Glutamatergic neuron (in vitro differentiated cells): ENCODE measurements at places on chromosomes 12 and 14.

DNA sequence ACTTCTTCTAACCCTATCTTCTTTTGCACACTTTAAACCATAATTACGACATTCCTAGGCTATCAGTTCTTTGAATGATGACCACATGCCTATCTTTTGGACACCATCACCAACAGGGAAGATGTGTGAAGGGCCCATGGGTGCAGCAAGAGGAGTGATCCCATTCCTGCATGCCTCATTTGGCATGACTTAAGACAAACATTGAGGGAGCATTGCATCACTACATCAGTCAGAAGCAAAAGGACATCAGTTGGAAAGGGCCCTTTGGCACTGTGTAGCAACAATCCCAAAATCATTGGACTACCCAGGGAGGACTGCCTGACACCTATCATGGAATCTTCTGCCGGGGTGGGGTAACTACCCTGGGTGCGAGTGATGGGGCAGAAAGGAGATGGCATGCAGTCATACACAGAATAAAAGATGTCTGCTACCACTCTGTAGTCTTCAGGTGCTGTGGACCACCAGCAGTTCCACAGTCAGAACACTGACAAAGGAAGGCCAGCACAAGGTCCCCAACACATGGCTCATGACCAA lies 10.7 kb upstream of the TMBIM6 start:
- DNase-seq: no peak

GRCh38 chr14:104676694-104677511 lies 12.5 kb upstream of the INF2 start:
- DNase-seq: peak; percentile 57

GRCh38 chr14:50045837-50046236 lies 70.5 kb downstream of the VCPKMT start:
- no peak for DNase-seq

GRCh38 chr12:98696036-98696646 lies 51.1 kb downstream of the APAF1 start:
- no peak for DNase-seq

DNA sequence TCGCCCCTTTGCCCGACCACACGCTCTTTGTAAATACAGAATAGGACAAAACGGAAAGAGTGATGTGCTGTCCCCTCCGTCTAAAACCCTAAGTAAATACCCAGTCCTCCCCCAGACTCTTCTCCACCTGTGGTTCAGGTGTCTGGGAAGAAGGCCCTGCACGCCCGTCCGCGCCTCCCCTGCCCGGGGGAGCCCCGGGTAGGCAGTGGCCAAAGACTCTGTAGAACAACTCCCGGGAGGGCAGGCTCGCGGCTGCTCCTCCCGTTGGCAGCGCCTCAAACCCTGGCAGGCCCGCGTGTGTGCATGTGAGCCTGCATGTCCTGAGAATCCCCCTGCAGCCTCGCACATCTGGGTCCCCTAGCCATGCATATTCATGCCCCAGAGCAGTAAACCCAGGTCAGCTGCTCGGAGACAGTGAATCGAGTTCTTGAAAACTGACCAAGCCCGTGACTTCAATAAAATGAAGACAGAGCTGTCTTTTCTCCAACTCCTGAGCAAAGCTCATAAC lies 165.8 kb downstream of the MON2 start:
- DNase-seq: peak; percentile 46

DNA sequence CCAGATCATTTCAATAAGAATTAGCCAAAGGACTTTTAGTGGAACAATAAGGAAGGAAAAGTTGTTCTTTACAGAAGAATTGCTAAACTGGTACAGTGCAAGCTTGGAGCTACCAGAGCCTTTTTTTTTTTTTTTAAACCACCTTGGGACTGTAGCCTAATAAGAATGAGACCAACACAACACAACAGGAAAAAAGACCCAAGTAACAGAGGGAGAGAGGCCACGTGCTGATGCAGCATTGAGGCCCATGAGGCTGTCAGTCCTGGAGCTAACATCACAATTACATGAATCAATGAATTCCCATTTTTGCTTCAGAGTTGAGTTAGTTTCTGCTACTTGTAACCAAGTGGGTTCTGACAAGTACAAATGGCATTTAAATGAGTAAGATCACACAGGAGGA lies 149.0 kb upstream of the EEA1 start:
- DNase-seq: no peak

- peak; percentile 41 for DNase-seq
These were observed 96.9 kb downstream of the STXBP6 start for GRCh38 chr14:24952851-24953666.

DNA sequence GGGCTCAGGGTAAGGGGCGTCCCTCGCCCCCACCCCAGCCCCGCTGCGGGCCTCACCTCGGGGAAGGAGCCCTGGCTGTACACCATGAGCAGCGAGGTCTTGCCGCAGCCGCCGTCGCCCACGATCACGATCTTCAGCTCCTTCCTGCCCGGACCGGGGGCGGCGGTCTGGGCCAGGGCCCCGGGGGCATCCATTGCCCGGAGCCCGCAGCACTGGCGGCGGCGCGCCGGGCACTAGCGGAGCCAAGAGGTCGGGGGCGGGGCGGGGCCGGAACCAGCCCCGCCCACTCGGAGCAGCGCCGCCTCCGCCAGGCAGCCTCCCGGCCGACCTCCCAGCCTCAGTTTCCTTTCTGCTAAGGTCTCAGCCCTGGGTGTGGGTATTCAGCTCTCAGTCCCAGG lies at the start of gene RHOF:
Gene RHOF (minus strand): TSS at position 249 of the 398 bp plus-strand sequence. CDS start 55 bp downstream, at position 194.
- no peak for DNase-seq

DNA sequence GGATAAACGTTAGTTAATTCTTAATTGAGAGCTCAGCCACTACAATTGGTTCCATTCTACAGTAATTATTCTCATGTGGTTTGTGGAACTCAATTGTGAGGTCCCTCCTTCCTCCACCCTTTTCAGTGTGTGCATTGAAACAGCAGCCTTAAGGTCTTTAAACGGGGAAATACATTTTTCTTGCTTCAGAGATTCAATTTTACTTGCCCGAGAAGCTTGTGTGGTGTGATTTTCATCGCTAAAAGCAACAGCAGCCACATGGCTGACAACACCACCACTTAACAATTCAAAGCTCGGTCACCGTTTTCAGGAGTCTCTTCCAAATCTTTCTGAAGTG lies 733 bp upstream of the PPFIBP1 start:
- DNase-seq: no peak

DNA sequence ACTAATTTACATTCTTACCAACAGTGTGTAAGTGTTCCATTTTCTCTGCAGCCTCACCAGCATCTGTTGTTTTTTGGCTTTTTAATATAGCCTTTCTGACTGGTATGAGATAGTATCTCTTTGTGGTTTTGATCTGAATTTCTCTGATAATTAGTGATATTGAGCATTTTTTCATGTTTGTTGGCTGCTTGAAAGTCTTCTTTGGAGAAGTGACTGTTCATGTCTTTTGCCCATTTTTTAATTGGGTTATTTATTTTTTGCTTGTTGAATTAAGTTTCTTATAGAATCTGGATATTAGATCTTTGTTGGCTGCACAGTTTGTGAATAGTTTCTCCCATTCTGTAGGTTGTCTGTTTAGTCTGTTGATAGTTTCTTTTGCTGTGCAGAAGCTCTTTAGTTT lies 48.0 kb upstream of the OR6J1 start:
- DNase-seq: no peak

DNA sequence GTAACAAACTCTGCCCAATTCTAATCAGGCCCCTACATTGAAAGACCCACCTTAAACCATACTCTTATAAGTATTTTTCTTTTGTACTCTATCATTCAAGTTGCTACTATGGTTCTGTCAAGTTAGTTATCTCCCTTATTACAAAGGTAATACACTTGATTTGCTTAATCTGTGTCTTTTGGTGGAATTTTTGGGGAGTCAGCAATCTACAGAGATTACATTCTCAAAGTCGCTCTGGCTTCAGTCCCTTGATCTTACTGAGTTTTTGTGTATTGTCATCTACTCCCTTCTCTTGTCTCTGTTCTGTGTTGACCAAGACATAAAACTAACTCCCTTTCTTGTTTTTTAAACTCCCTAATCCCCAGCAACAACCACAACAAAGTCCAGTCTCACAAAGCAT lies 353.1 kb downstream of the LRIG3 start:
- DNase-seq: no peak

DNA sequence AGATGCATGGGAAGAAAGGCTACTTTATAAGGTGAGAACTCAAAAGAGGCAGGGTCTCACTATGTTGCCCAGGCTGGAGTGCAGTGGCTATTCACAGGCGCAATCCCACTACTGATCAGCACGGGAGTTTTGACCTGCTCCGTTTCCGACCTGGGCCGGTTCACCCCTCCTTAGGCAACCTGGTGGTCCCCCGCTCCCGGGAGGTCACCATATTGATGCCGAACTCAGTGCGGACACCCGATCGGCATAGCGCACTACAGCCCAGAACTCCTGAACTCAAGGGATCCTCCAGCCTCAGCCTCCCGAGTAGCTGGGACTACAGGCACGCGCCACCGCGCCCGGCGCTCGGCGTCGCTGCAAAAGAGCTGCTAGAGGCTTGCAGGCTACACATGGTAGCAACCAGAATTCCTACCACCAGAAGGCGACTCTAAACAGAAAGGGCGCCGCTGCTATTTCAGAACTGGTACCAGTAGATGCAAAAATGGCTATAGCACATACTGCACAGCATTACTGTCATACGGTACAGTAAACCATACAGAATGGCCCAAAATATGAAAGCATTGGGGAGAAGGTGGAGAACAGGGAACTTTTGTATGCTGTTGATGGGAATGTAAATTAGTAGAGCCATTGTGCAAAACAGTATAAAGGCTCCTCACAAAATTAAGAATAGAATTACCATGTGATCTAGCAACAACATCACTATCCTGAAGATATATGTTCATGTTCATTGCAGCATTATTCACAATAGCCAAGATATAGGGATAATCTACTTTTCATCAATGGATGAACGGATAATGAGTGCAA lies 1.2 kb upstream of the NEMF start:
- peak; percentile 63 for DNase-seq

- no peak for DNase-seq
These were observed 72.4 kb downstream of the RNF34 start for GRCh38 chr12:121472150-121472905.
